ENCODE measurements at places on chromosomes 16 and 17.

DNA sequence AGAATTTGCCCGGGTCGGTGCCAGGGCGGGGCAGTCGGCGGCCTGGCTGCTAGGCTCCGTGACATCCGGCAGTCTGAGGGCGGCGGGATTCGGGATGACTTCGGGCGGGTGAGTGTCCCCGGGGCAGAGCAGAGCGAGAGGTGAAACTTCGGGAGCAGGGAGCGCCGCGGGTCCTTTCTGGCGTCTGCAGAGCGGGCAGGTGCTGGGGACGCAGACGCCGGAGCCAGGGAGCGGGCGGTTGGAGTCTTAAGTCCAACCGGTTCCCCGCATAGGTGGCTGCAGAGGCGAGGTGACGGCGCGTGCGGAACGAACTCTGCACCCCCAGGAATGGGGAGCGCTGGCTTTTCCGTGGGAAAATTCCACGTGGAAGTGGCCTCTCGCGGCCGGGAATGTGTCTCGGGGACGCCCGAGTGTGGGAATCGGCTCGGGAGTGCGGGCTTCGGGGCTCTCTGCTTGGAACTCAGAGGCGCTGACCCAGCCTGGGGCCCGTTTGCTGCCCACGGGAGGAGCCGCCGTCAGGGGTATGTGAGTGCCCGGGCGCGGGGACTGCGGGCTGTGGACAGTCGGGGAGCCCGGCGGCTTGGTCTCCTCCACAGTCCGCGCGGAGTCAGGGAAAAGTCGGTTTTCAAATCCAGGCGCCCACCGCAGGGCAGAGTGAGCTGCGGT, at the start of gene B4GALNT2:
Gene B4GALNT2 (plus strand): TSS at position 71 of the 666 bp plus-strand sequence. CDS start 24 bp downstream, at position 95.
- DNase-seq: no peak

GRCh38 chr16:88454523-88454947, 1.5 kb downstream of the ZFPM1 start:
- DNase-seq: no peak

DNA sequence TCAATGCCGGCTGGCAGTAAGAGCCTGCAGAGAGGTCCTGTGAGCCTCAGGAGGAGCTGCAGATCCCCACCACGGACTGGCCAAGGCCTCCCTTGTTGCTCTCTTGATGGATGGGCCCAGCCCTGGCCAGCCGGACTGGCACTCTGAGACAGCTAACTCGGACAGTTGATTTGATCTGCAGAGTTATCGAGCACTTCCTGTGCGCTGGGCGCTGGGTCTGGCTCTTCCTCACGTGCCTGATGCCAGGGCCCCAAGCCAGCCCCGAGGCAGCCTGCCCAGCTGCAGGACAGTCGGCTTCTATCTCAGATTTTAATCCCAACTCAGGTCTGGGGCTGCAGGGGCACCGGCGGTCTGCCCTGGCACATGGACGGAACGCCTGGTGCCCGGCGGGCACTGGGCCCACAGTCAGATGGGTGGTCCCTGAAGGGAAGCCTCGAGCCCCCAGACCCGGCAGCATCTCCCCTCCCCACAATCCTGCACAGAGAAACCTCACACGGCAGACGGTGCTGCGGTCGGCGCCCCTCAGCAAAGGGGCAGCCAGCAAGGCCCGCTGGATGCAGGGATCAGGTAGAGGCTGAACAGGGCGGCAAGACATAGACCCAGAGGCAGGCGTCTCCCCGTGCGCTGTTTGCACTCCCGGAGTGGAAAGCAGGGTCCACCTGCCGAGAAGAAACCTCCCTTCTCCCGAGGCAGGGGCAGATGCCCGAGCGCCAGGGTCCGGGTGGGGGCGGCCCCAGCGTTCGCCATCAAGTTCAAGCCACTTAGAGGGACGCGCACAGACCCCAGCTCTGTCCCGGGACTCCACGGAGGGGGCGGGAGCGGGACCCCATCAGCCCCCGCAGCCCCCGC, 34.0 kb downstream of the TIMM22 start:
- no peak for DNase-seq

DNA sequence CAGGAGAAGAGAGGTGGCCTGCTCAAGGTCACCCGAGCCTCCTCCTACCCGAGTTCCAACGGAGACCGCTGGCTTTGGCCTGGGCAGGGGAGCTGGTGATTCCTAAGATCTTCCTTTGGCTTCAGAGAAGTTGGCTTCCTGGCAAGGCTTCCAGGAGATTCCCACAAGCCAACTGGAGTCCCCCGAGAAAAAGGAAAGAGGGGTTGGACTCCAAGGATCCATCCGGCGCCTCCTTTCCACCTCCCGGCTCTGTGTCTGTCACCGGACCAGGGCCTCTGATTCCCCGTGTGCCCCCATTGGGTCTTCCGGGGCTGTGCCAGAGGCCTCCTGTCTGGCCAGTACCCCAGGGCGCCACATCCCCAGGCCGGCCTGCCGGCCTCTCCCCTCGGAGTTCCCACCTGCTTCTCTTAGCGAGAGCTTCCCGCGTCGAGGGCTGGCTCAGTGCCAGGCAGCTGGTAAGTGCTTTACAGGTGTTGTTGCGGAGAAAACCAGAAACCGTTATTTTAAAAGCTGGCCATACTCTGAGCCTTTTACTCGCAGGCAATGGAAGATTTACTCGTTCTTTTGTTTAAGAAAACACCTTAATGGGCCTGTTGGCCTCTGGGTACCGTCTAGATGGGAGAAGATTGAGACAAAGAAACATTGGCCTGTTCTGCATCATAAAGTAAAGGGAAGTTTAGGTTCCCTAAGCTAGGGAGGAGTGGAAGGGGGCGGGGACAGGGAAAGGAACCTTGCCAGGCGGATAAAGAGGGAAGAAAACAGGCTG, 258.4 kb upstream of the SDK2 start:
- no peak for DNase-seq

- no peak for DNase-seq
Observed at GRCh38 chr17:1724869-1725641, 551 bp downstream of the WDR81 start.

DNA sequence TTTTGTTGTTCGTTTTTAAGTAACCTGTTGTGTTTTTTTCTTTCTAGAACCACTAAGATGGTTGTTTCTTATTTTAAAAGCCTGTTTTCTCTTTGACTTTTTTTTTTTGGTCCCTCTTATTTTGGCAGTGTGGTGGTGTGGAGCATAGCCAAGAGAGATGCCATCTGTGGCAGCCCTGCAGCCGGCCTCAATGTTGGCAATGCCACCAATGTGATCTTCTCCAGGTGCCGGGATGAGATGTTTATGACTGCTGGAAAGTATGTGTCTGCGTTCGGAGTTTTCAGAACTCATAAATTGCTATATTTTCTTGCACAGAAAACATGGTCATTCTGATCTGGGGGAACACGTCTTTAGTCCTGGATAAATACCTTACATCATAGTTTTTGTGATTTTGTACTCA, 17.6 kb downstream of the CFAP52 start:
- no peak for DNase-seq

DNA sequence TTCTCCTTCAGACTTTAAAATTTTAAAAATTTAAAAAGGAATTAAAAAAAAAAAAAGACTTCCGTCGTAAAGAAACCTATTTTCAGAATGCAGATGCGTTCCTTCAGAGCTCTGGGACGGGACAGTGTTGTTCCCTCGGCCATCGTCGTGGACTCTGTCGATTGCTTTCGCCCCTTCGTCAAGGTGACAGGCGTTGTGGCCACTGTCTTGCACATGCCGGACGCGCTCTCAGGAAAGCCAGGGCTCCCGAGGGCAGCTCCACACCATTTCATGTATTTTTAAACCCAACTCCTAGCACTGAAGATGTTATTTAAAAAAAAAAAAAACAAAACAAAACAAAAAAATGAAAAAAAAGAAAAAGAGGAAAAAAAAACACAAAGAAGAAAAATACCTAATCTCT, 22.3 kb downstream of the TMC6 start:
- DNase-seq: no peak

DNA sequence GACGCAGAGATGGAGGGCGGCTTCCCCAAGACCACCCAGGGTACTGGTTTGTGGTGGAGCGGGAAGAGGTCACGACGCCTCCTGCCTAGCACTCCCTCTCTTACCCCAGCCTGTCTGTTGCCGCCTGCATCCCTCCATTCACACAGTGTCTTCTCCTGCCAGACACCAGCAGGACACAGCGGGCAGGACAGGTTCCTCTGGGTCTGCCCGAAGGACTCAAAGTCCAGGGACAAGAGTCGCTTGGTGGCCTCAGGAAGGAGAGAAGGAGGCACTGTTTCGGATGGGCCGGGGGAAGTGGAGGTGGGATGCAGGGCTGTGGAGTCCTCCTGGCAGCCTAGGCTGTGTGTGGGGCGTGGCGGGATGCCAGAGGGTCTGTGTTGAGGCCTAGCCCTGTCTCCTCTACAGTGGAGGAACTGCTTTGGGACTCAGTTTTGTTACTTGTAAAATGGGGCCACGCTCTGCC, 19.6 kb upstream of the TNS4 start:
- no peak for DNase-seq

DNA sequence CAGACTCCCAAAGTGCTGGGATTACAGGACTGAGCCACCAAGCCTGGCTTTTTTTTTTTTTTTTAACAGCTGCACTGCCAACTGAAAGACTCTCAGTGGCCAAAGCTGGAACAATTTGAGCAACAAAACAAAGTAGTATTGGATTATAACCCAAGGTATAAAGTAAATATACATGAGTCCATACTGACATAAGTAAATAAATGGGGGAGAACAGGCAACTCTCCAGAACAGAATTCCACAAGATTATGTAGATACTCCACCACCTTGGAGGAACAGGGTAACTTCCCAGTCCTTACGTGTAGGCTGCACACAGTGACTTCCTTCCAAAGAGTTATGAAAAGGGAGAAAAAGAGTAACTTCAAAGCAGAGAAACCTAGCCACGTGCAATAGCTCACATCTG, 15.7 kb downstream of the CMC2 start:
- DNase-seq: no peak

GRCh38 chr17:57106107-57106835, 21.2 kb downstream of the AKAP1 start:
- DNase-seq: no peak

- no peak for DNase-seq
Observed at GRCh38 chr16:83774066-83774465, 33.7 kb upstream of the HSBP1 start.

DNA sequence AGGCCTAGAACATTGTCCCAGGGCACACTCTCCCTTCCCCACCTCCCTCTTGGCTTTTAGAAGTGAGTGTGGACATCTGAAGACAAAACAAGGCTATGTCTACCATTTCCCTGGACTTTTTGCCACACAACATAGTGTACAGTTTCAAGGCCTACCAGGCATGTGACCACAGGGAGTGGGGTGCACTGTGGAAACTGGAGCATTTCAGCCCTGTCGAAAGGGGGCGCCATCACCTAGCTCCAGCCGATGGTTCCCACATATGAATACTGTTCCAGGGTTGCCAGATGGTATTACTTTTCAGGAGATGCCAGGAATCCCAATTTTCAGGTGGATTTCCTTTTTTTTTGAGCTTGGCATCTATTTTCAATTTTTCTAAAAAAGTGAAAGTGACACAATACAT, 140.7 kb downstream of the KATNIP start:
- DNase-seq: no peak

DNA sequence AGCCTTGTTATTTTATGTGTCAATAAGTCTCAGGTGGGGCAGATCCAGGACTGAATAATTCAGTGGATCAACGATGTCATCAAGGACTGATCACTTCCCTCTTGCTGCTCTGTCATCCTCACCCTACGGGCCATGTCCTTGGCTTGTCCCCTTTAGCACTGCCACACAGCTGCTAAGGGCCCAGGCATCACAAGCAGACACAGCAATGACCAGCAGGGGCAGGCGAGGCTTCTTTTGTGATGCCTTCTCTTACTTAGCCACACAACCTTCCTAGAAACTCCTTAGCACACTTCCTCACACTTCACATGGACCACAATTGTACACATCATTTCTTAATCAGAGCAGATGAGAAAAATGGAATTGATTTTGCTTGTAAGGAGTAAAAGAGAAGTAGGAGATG, 356.3 kb upstream of the SOX9 start:
- DNase-seq: no peak

- DNase-seq: no peak
Observed at GRCh38 chr16:50802000-50802399, 60.1 kb downstream of the CYLD start.

- DNase-seq: no peak
Observed at GRCh38 chr17:67479148-67479547, 102.1 kb downstream of the PITPNC1 start.

GRCh38 chr17:40531051-40531991, 29.9 kb upstream of the TNS4 start:
- DNase-seq: no peak

DNA sequence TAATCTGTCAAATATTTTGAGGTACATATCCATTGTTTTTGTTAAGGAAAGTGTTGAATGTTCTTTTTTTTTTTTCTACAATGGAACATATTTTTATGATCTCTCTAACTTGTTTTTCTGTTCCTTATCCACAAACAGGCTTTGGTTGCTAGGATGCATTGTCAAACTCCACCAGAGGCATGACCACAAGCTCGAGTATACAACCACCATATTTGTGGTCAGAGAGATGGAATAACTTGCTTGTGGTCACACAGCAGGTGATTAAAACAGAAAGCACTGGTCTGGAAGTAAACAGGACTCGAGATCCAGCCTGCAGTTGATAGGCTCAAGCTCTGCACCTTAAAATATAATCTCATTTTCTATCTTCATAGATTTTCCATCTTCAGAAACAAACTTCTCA, 105.8 kb upstream of the ADAMTS18 start:
- no peak for DNase-seq

DNA sequence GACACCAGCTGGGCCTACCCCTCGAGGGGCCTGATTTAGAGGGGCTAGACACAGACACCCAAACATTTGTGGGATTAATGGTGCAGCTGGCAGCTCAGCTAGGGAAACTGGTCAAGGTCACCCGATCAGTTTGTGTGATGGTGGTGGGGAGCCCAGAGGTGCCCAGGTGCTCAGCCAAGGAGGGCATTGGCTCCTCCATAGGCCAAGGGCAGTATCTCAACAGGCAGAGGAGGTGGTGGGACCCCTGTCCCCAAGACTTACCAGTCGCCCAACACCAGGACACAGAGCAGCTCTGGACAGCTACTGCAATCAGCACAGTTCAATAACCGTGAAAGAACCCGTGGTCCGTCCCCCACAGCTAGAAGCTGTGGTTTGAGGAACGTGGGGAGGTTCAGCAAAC, 120.9 kb downstream of the C16orf78 start:
- DNase-seq: no peak

DNA sequence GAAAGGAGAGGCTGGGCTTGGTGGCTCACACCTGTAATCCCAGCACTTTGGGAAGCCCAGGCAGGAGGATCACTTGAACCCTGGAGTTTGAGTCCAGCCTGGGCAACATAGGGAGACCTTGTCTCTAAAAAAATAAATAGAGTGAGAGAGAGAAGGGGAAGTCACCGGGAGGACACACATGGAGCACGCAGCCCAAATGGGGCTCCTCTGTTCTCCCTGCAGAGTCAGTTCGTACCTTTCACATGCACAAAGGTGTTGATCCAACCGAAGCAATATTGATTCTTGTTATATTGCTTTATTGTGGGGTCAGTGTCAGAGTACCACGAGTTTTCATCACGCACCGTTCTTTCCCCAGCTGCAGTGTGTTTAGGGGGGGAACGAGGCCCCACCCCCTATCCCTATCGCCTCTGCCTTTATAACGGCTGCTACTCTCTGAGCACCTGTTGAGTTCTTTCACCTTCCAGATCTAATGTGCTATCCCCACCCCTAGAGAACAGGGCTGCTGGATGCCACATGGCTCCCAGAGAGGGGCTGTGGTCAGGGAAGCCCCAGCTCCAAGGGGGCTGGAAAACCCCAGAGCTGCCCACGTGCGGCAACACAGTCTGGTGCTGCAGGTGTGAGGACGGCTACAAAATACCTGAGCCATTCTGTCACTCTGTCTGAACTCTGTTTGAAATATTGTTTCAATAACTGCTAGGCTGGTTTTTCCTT, 1.0 kb upstream of the TMEM235 start:
- DNase-seq: no peak

- no peak for DNase-seq
Observed at GRCh38 chr16:50303041-50303604, 36.8 kb downstream of the ADCY7 start.

- DNase-seq: no peak
Observed at GRCh38 chr17:44785921-44786320, 27.1 kb downstream of the ADAM11 start.
